ENCODE measurements at places on chromosomes 11 and 22. TPM values are rescaled to one million over a fixed set of nuclear protein-coding genes. Genes with fewer than 3 reads are reported as not detected.

DNA sequence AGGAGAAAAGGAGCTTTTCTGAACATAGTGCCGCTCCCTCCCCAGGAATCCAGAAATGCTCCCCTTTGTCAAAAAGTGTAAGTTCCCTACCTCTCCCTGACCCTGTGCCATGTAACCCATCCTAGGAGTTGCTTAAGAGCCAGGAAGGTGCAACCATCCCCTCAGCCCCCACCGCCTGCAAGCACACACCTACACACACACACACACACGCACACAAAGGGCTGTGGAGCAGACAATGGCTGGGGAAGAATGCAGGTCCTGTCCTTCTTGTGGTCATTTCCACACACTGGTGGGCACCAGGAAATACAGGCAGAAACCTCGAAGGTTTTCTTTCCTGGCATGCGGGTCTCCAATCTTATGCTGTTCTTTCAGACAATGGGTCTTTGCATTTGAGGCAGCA is 1.2 kb downstream of the P2RX3 start:
- DNase-seq: no peak

The NAALAD2 gene
- polyA plus RNA-seq: 23.8 TPM

DNA sequence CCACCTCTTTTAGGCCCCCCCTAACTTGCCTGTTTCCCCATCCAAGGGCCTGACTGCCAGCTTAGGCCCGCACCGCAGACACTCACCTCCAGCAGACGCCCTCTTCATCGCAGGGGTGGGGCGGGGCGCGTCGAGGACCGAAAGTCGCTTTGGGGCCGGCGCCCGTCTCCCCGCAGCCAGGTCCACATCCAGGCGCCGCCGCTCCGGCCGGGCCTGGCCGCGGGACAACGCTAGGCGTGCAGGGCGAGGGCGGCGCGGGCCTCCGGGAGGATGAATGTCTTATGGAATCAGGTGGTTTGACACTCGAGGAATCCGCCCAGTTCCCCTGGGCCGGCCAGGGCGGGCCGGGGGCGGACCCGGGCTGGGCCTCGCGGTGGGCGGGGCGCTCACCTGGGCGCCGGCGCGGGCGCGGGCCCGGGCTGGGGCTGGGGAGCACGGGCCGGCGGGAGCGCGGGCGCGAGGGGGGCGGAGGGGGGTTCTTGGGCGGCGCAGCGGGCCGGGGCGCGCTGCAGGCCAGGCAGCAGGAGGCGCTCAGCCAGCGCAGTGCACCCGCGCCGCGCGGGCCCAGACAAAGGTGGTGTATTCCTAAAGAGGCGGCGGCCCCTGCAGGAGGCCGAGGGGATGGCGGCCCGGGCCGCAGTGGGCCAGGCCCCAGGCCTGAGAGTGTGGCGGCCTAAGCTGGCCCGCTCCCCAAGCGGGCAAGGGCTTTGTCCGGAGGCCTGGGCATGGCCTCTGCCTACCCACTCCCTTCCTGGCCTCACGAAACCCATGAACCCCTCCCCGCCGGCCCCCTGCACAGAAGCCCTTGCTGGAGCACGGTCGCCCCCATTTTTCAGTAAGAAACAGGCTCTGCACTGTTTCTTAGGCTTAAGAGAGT is 177.6 kb downstream of the IGLL1 start:
- DNase-seq: peak; percentile 78

- DNase-seq: no peak
These were observed 202.4 kb downstream of the BARX2 start for GRCh38 chr11:129578006-129578405.

The APOBEC3G gene
- polyA plus RNA-seq: 8.8 TPM

DNA sequence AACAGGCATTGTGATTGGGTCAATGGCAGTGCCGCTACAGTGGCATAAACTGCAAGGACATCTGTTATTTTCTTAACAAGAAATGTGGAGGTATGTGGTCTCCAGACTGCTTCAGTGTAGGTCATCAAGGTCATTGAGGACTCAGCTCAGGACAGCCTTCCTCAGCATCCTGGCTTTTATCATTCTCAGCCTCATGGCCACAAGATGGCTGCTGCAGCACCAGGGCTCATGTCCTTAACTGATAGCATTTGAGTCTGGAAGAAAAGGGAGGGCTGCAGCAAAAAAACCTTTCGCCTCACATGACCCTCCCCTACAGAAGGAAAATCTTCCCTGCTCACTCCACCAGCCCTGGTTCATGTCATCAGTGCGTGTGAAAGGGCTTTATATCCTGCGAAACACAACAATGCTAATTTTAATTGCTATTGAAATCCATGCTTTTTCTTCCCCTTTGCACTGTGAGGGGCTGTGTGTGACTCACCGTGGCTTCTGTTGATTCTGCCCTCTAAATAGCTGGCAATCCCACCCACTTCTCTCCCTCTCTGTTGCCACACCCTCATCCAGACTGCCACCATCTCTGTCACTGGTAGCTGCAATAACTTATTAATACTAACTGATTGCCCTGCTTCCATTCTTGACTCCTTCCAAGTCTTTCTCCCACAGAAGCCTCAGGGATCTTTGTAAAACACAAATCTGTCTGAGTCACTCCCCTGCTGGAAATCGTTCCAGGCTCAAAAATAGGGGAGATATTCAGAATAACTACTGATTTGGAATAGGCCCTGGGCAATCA is 43.8 kb downstream of the CHRDL2 start:
- DNase-seq: no peak

- no peak for DNase-seq
These were observed 2.3 kb downstream of the RHOG start for GRCh38 chr11:3838504-3838903.

The PHF21B gene
- 7.4 TPM for polyA plus RNA-seq

DNA sequence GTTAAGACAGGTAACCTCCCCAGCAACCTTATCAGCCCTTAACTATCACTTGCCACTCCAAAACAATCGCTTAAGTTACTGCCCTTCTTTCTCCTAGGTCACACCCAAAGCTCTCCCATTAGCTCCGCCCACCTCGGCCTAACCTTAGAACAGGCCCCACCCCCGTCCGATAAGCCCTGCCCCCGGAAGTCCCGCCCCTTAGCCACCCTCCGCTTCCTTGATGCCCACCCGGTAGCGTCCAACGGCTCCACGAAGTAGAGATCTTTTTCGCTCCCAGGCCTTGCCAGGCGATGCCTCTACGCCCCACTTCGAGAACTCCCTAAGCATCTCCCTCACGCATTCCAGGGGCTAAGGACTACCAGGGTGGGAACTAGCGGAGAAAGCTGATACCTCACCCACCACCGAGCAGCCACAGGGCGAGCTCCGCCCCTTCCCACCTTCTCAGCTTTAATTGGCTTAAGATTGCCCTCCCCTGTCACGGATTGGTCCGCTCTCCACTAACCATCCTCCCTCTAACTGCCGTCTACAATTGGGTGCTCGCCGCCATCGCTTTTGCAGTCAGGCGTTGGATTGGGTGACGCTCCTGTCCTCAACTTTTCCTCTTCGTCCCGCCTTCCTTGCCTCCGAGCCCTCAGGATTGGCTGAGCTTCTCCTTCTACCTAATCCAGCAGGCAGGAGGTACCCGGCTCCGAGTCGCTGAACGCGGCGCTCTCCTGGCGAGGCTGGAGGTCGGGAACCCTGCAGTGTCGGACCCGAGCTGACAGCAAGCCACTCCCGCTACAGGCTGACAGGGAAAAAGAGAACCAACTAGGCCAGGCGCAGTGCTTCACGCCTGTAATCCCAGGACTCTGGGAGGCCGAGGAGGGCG is at the start of gene ZBTB3:
ZBTB3 (minus strand) TSS at position 425 of the 868 bp plus-strand sequence. CDS start 496 bp downstream, outside the sequence.
- peak; percentile 95 for DNase-seq

GRCh38 chr22:40121461-40121860 is 56.3 kb upstream of the TNRC6B start:
- no peak for DNase-seq

DNA sequence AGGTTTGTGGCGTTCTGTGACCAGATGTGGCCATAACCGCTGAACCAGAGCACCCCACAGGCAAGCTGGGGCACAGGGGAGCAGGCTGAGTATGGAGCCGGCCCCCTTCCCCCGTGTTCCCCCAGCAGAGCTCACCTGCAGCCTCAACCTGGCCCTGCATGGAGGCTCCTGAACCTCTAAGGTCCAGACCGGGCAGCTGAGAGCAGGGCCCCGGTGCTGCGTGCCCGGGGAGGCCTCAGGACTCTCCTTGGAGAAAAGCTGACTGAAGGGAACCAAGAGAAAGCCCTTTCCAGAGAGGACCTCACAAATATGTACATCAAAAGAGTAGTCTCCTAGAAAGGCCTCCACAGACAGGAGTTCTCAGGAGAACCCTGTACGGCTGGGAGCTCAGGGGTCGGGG is 17.4 kb upstream of the IGSF22 start:
- DNase-seq: no peak

The LMO2 gene
- polyA plus RNA-seq: 32.4 TPM

- DNase-seq: peak; percentile 46
These were observed 35.0 kb downstream of the DKK3 start for GRCh38 chr11:11973361-11973800.

GRCh38 chr22:39530116-39530515 is 2.4 kb downstream of the RPS19BP1 start:
- no peak for DNase-seq

GRCh38 chr11:19091366-19091765 is 25.6 kb upstream of the ZDHHC13 start:
- DNase-seq: no peak

Data from renal cortex interstitium (tissue), 15 donors.